ENCODE measurements at places on chromosomes 2 and 18. TPM values are rescaled to one million over a fixed set of nuclear protein-coding genes. Genes with fewer than 3 reads are reported as not detected.

EHBP1 gene
- 31.5 TPM for total RNA-seq

ALPP gene
- 0.24 TPM for total RNA-seq

CRYGC gene
- total RNA-seq: not detected

RIT2 gene
- total RNA-seq: not detected

SLC16A14 gene
- 0.49 TPM for total RNA-seq

CIB4 gene
- not detected for total RNA-seq

RTP5 gene
- total RNA-seq: not detected

EFHD1 gene
- total RNA-seq: 1.2 TPM

SCN3A gene
- total RNA-seq: not detected

Data from naive thymus-derived CD4-positive, alpha-beta T cell (primary cell).